Mucosa of descending colon (tissue), 3 donors: ENCODE measurements at places on chromosomes 16 and 17. TPM values are rescaled to one million over a fixed set of nuclear protein-coding genes. Genes with fewer than 3 reads are reported as not detected.

DNA sequence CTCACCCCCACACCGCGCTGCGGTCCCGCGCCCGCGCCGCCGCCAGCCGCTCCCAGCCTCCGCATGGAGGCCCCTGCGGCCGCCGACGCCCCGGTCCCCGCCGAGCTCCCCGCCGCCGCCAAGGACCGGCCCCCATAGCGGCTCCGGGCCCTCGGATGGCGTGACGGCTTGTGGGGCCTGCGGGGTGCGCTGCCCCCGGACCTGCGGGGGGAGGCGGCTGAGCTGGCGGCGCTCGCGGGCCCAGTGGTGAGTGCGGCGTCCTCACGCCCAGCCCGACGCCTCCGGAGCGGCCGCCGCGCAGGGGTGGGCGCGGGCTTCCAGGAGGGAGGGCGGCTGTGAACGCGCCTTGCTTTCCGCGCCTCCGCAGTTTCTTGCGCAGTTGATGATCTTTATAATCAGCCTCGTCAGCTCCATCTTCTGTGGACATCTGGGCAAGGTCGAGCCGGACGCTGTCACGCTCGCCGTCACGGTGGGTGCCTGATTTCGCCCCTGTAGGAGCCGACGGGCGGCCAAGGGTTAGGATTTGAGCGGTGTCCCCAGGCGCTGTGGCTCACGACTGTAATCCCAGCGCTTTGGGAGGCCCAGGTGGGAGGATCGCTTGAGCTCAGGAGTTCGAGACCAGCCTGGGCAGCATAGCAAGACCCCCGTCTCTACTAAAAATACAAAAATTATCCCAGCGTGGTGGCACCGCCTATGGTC is 46.4 kb downstream of the SLC47A1 start:
- no peak for DNase-seq

DNA sequence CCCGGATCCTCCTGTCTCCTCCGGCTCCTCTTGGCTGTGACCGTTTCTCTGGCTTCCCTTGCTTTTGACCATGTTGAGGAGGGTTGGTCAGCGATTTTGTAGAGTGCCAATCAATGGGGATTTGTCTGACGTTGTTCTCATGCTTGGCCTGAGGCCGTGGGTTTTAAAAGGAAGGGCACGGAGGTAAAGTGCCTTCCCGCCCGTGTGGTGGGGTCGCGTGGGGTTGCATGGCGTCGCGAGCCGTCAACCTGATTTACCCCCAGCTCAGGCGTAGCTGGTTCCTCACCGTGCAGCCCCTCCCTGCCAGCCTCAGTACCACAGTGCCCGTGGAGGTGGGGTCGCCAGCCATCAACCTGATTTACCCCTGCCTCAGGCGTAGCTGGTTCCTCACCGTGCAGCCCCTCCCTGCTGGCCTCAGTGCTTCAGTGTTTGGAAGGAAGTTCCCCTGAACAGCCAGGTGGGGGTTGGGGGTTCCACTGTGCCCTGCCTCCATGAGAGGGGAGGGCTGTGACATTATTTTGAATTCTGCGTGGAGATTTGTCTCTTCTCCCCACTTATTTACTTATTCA is 5.0 kb downstream of the TPSAB1 start:
- no peak for DNase-seq

- no peak for DNase-seq
Measured at GRCh38 chr17:27996202-27997043, 46.1 kb upstream of the NLK start.

DNA sequence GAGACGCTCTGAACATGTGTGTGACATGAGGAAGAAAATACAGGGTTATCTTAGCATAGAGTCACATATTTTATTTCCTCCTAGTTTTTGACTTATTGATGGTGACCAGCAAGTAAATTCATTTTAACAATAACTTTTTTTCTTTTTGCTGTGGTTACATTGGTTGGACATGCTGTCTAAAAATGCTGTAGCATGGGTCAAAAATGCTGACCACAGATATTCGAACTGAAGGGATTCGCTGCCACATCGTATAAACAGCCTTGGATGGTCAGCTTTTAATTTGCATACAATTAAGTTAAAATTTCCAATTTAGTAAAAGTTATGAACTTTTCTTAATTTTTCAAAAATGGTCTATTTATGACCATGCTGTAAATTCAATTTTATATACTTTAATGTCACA is 30.5 kb downstream of the RPGRIP1L start:
- no peak for DNase-seq

DNA sequence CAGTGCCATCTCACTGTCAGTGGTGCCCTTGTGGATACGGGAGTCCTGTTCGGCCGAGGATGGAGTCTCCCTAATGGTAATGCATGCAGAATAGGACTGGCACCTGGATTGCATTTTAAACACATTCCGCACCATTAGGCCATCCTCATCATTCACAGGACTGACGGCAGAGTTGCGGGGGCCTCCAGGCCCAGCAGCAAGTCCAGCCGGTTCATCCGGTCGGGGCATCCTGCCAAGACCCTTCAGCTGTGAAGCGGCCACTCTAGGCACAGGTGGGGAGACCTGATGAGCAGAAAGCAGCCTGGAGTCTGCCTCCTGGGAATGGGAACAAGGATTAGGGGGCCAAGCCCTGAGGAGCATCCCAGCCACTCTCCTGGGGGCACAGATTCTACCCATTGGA is 90.3 kb upstream of the XYLT1 start:
- no peak for DNase-seq

GRCh38 chr17:6523330-6523729 is 33.0 kb downstream of the PITPNM3 start:
- DNase-seq: no peak

DNA sequence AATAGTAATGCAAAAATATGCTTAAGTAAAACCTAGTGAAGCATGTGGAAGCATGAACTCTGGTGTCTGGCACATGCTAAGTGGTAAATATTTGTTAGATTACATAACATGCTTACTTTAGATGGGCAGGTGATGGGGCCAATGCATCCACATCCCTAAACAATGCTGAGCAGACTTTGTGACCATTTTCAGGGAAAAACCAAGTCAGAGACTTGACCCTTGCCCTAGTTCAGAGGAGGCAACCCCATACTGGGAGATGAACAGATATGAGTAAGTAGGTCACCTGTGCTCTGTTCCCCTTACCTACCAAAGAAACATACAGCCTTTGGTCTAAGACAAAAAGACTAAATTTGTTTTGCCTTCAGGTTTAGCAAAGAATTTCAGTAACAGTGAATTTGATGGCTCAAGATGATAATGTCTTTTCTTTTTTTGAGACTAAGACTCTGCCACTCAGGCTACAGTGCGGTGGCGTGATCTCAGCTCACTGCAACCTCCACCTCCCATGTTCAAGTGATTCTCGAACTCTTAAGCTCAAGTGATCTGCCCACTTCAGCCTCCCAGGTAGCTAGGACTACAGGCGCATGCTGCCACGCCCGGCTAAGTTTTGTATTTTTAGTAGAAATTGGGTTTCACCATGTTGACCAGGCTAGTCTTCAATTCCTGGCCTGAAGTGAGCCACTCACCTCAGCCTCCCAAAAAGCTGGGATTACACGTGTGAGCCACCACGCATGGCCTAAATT is 91.4 kb downstream of the HIC1 start:
- no peak for DNase-seq

GRCh38 chr16:66872559-66872942 is 7.8 kb upstream of the PDP2 start:
- DNase-seq: no peak

DNA sequence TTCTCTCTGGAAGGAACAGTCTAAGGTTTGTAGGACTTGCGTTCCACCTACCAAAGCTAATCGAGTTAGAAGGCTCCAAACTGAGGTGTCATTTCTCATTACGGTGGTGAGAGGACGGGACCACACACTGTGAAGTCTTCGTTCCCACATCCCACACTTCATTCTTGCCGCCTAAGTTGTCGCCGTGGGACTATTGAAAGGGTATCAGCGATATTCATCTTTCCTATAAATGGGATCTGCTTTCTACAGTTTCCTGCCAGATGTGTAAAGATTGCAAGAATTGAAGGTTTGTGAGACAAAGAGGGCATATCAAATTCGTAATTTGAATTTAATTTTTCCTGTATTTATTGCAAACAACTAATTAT is 608 bp upstream of the TRIM37 start:
- no peak for DNase-seq

- no peak for DNase-seq
Measured at GRCh38 chr17:56292010-56292409, 138.7 kb downstream of the ANKFN1 start.

GRCh38 chr17:9880582-9880999 is 24.5 kb downstream of the RCVRN start:
- DNase-seq: no peak

DNA sequence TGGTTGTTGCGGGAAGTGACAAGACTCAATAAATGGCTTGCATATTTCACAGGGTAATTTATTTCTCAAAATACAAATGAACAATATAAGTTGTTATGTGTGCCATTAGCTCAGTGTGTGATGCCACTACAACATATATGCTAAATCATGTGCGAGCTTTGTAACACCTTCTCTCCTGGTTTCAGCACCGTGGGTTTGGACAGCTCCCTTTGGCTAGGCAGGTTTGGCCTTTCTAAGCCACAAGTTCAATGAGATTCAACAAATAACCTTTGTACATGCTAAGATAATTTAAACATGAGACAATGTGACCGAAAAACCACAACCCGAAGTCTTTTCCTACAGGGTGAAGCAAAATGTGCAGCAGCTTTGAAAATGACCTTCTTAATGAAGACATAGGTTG is 563.9 kb downstream of the TMEM114 start:
- DNase-seq: no peak

DNA sequence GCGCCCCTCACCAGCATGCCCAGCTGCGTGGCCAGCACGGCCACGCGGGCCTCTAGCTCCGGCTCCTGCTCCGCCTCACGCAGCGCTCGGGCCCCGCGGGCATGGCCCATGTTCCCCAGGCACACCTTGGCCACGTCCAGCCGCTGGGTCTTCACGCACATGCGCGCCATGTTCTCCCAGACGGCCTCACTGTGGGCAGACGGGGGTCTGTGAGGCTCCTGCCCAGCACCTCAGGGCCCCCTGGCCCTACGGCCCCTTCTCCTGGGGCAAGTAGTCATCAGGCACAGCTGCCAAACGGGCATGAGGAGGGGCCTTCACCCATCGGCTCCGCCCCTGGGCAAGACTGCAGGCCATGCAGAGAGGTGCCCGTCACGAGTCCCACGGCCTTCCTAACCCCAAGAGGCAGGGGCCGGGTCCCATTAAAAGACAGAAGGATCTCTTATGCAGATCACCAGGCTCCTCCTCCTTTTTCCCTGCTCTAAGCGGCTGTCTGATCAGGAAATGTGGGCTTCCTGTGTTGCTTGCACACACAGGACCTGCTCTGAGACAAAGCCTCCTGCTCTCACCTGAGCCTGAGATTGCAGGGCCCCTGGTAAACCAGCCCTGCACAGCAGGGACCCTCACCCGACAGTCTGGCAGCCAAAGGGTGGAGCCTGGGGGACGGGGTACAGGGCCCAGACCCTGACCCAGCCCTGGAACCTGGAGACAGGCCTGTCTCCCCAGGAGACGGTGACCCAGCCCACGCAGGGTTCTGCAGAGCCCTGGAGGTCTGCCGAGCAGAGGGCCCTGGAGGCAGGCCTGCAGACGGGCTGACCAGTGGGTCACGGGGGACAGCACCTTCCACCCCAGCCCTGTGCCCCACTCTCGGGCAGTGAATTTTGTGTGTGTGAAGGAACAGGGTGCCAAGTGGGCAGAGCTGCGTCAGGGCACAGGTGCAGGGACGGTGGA is 6.6 kb upstream of the TMEM204 start:
- DNase-seq: no peak

GRCh38 chr16:83711069-83711468 is 96.7 kb upstream of the HSBP1 start:
- DNase-seq: no peak

GRCh38 chr17:69954241-69954925 is 120.6 kb upstream of the KCNJ16 start:
- no peak for DNase-seq

DNA sequence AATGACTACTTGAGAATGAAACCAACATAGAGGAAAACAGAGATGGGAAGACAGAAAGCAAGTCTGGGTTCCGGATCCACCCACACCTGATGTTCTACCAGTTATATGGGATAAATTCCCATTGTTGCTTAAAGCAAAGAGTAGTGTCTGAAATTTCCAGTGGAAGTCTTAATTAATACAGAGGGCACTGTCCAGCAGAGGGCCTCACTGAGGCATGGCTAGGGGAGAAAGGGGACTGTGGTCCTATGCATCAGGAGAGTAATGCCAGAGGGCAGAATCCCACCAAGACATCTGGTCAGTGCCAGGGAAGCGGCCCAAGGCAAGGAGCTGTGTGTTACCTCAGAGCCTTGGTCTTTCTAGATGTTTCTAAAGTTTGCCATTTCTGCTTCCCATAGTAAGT is 7.5 kb upstream of the UMOD start:
- DNase-seq: no peak

- no peak for DNase-seq
Measured at GRCh38 chr17:72662827-72663190, 429.7 kb downstream of the SLC39A11 start.

GRCh38 chr16:31138621-31139578 is 3.4 kb upstream of the PRSS8 start:
- peak; percentile 93 for DNase-seq

DNA sequence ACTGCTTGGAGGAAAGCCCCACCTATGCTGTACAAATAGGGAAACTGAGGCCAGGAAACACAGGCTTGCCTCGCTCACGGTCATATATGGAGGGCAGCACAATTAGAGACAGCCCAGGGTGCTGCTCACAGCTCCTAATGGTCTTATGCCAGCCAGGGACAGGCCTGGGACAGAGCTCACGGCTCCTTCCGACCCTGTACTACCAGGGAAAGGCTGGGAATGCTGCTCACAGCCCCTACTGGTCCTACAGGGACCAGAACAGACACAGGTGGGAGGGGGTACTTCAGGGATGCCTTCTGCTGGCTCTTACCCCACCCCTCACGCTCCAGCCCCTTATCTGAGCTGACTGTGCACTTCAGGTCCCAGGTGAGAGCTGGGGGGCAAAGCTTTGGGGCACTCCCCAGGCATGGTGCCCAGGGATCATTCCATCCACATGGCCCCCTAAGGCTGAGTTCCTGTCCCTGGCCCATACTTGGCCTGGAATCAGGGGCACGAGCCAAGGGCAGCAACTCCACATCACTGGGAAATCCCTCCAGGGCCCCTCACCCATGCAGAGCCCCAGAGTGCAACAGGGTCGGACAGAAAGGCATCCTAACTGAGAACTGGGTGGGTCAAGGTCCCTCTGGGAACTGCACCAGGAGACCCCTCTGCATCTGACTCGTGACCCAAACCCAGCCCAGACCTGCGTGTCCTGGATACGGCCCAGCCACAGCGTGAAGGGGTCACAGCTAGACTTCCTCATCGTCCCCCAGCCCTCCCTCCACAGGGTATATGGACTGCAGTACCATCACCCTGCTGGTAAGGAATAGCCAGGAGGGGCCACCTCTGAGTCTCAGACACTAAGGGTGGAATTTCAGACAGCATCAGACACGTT is 5.9 kb downstream of the RHBDF1 start:
- DNase-seq: no peak

GRCh38 chr17:16551878-16552636 is 16.9 kb downstream of the ZNF287 start:
- no peak for DNase-seq

GRCh38 chr16:74738113-74738541 is 36.5 kb downstream of the FA2H start:
- no peak for DNase-seq

Gene IRF8
- total RNA-seq: 55.8 TPM

Gene SPAG7
- 51.7 TPM for total RNA-seq

Gene CTRB2
- total RNA-seq: not detected

Gene RANBP10
- 20.6 TPM for total RNA-seq
